Activated naive CD8-positive, alpha-beta T cell treated with anti-CD3 and anti-CD28 coated beads, Interleukin-2, amount 10 ng/mL, durations not matched to agents 7 days and 5 days (primary cell): ENCODE measurements at places on chromosomes 11 and 22.

- no peak for DNase-seq
Measured at GRCh38 chr11:93444617-93445073, 98.5 kb downstream of the SMCO4 start.

DNA sequence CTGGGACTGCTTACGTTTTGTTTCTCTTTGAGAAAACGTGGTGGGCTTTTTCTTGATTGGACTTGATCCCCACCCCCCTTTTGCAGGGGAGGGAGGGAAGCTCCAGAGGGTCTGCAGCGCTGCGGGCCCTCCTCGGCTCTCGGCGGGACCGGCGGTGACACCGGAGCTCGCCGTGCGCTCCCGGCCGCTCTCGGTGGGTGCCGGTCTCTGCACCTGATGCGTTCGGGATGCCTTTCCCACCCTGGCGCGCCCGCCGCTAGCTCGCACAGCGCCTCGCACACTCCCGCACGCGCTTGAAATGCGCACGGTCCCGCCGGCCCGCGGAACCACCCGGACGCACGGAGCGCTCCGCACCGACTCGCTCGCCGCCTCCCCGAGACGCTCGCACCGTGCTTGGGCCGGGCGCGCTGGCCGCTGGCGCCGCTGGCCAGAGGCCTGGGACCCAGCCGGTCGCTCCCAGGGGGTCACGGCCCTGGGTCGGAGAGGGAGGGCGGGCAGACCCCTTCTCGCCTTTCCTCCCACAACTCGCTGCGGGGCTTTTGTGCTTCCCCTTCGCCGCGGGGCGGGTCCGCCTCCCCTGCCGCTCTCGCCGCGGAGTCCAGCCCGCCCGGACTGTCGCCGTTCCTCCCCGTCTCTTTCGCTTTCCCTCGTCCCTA is 1.0 kb downstream of the ZBTB16 start:
- peak; percentile 68 for DNase-seq

- DNase-seq, result no peak
Measured at GRCh38 chr11:130692220-130692619, 224.1 kb downstream of the SNX19 start.

- DNase-seq, result peak; percentile 82
Measured at GRCh38 chr22:25067851-25068421, 115.4 kb downstream of the KIAA1671 start.

DNA sequence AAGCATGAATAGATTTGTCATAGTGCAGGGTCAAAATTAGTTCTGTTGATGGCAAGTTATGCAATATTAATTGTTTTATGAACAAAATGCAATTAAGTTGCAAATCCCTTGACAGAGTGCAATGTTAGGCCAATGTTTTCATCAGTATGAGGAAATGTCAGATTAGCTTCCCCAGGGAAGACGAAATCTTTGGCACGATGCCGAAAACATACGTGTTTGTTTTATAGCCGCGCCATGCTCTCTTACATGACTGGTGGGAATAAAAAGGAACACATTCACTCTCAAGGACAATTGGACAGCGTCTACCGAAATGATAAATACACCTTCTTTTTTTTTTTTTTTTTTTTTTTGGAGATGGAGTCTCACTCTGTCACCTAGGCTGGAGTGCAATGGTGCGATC is 27.0 kb downstream of the MFNG start:
- DNase-seq, result no peak

GRCh38 chr22:45977003-45977411 is at the start of gene WNT7B:
TSS of gene WNT7B (minus strand) at chr22:45977162. CDS start at chr22:45976754, 408 bp downstream.
- no peak for DNase-seq

GRCh38 chr11:131430473-131431208 is 60.2 kb downstream of the NTM start:
- no peak for DNase-seq

DNA sequence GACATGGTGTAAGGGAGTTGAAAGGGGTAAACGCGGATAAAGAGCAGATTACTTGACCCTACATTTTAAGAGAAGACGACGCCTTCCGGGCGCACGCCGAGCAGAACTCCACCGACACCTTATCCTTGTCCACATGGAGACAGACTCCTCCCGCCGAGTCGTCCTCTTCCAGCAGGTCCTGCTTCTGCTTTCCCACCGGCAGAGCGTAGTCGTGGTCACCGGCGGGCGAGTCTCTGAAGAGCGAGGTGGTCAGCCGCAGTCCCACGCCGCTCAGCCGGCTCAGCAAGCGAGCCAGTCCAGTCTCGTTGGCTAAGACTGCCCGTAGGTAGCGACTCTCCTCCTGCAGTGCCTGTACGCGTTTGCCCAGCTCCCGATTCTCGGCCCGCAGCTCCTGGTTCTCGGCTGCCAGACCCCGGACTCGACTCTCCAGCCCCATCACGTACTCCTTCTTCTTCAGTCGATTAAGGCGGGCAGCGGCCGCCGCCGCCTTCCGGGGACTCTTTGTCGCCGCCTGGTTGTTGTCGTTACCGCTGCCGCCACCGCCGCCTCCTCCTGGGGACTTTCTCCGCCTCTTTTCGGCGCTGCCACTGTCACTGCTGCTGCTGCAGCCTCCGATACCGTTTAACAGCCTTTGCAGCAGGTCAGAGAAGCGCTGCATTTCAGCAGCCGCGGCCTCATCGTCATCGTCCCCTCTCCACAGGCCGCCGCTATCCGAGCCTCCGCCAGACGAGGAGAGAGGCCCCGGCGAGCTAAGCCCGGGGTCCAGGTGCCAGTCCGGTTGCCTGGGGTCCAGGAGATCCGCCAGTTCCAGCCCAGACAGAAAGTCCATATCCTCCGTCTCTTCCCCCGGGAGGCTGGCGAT is 945 bp downstream of the CREBZF start:
- peak; percentile 87 for DNase-seq

- DNase-seq, result no peak
Measured at GRCh38 chr11:13462311-13462900, 616 bp downstream of the BTBD10 start.

- DNase-seq, result no peak
Measured at GRCh38 chr11:11756718-11757117, 85.1 kb upstream of the USP47 start.

DNA sequence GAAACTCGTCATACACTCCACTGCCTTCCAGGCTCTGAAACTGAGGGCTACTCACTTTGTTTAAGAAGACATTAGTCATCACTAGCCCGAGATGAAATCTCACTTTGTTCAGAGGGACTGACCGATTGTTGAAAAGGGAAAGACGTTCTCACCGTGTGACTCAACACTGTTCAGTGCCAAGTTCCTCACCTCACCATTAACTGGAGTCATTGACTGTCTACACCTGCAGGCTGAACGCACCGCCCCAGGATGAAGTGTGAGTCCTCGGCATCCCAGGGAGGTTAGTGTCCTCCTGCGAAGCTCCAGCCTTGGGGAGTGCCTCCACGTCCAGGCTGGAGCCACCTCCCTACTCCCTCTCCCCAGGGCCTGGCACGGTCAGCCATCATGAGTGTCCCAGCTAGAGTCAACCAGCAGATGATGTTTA is 30.4 kb downstream of the FADD start:
- DNase-seq, result no peak

DNA sequence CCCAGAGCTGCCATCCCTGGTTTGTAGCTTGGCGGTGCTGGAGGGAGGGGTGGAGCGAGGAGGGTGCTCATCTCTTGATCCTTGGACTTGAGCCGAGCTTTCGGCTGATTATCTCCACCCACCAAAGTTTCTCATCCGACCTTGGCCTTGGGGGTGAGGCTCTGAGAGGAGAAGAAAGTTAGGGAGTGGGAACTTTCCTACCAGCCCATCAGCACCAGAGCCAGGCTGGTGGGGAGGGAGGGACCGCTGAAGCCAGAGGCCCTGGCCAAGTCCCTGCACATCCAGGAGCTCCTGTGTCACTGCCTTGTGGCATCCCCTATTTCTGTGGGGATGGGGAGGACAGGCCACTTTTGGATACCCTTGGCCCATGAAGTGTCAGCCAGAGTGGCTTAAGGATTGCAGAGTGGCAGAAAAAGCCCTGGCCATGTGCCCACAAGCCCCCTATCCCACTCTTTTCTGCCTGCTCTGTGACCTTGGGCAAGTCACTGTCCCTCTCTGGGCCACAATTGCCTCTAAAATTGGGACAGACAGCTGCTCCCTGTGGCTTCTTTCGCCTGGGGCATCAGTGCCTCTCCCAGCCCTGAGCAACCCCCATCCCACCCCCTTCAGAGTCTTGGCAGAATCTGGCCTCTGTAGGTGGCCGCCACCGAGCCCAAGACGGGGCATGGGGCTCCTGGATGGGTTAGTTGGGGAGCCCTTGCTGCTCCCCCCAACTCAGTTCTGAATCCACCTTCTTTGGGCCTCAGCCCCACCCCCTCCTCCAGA is 10.3 kb downstream of the KCTD17 start:
- no peak for DNase-seq

- no peak for DNase-seq
Measured at GRCh38 chr22:33848251-33848650, 72.0 kb downstream of the LARGE1 start.

- no peak for DNase-seq
Measured at GRCh38 chr11:44813401-44813800, 86.6 kb downstream of the TSPAN18 start.

GRCh38 chr11:44990665-44991064 is 40.0 kb upstream of the TP53I11 start:
- DNase-seq, result no peak

GRCh38 chr22:27437570-27437969 is 364.0 kb downstream of the MN1 start:
- no peak for DNase-seq

DNA sequence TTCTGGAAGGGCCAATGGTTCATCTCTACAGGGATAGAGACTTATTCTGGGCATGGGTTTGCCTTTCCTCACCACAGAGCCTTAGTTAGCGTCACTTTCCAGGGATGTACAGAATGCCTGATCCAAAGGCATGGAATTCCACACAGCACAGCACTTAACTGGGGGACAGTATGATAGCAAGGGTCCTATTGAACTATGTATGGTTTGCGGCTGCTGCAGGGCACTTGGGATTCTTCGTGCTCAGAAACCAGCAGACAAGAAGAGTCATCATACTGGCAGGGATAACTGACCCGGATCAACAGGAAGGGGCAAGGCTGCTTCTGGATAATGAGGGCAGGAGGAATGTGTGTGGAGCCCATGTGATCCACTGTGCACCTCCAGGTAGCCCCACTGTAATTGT is 105.7 kb downstream of the SWAP70 start:
- DNase-seq, result no peak

DNA sequence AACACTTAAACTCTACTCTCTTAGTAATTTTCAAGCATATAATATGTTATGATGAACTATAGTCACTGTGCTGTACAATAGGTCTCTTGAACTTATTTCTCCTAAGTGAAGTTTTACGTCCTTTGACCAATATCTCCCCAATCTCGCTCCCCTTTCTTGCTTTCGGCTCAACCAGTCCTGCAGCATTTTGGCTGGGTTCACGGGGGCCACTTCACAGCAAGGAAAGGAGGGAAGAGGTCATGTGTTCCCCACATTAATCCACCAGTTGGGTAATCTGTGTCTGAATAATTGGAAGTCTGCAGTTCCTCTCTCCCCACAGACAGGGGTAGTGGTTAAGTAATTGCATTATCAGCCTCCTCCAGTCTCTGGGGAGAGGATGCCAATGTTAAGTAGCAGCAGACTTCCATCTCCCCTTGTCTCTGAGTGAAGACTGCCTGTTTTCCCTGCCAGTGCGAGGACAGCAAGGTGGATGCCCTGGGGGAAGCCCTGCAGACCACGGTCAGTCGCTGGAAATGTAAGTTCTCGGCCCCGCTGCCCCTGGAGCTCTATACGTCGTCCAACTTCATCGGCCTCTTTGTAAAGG is 59.2 kb upstream of the CRTAM start:
- no peak for DNase-seq

DNA sequence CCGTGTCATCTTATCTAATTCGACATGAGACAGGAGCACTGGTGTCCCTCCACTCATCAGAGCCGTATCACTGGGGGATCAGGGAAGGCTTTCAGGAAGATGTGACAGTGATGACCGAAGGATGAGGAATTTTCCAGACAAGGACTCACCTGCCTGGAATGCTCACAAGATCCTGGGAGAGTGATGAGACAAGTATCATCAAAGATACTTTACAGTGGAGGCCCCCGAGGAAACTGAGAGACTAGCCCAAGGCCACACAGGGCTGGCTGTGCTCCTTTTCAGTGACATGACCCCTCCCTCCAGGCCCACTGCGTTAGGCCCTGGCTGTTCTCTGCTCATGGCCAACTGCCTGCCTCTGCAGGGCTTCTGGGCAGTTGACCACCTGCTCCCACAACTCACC is 13.0 kb downstream of the CLPB start:
- DNase-seq, result no peak

GRCh38 chr11:125886997-125887372 is 483 bp upstream of the HYLS1 start:
- DNase-seq, result peak; percentile 73

- DNase-seq, result no peak
Measured at GRCh38 chr11:11020219-11020726, 162.4 kb upstream of the ZBED5 start.

DNA sequence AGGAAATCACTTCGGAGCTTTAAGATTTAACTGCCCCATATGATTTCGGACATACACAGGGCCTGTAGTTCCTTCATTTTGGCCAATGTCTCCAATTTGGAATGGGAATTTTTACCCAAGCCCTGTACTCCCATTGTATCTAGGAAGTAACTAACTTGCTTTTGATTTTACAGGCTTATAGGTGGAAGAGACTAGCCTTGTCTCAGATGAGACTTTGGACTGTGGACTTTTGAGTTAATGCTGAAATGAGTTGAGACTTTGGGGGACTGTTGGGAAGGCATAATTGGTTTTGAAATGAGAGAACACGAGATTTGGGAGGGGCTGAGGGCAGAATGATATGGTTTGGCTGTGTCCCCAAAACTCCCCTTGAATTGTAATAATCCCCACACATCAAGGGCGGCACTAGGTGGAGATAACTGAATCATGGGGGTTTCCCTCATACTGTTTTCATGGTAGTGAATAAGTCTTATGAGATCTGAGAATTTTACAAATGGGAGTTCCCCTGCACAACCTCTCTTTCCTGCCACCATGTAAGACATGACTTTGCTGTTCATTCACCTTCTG is 130.5 kb downstream of the LARGE1 start:
- DNase-seq, result no peak

DNA sequence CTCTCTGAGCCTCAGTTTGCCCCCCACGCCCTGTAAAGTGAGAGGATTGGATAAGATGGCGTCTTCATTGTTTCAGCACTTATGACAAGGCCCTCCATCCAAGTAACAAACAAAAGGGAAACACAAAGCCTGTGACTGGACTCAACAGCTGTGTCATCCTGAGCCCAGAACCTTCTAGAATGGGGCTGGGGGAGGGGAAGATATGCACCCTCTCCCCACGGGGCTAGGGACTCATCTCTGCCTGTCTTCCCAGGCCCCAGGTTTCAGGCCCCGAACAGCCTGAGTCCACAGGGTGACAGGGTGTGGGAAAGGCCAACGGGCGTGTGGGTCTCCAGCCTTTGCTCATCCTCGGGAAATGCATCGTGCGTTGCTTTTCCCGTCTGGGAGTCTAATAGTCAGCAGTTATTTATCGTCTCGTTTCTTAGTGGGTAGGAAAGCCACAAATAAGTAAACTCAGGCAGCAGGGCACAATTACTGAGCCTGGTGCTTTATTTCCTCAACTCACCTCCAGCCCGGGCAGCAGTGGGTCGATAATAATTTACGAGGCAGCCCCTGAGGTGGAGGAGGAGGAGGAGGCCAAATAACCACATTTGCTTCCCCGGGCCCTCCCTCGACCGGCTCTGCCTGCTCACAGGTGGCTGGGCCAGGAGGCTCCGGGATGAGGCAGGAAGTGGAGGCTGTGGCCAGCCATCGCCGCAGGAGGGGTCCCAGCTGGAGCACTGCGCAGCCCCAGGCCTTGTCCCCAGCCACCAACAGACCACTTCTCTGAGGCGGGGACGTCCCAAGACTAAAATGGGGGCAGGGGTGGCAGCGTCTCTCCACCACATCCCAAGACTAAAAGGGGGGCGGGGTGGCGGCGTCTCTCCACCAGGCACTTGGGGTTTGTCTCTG is 54.4 kb downstream of the FLRT1 start:
- DNase-seq, result no peak
